ENCODE measurements at places on chromosomes 11 and 22.

DNA sequence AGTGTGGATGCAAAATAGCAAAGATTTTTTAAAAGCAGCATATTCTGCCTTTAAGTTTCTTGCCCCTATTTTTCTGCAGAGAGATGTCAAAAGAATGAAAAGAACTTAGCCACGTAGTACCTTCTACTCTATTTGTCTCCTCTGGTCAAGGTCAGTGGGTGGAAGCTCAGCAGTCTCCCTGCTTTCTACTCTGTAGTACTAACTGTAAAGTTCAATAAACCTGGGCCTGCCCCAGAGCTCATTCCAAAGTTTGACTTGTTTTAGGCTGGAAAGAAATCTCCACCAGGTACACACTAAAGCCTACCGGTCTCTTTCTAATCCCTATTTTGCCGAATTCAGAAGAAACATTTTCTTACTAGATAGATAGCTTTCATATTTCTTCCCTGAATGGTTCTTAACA, 247.9 kb upstream of the ARHGAP20 start:
- no peak for DNase-seq

DNA sequence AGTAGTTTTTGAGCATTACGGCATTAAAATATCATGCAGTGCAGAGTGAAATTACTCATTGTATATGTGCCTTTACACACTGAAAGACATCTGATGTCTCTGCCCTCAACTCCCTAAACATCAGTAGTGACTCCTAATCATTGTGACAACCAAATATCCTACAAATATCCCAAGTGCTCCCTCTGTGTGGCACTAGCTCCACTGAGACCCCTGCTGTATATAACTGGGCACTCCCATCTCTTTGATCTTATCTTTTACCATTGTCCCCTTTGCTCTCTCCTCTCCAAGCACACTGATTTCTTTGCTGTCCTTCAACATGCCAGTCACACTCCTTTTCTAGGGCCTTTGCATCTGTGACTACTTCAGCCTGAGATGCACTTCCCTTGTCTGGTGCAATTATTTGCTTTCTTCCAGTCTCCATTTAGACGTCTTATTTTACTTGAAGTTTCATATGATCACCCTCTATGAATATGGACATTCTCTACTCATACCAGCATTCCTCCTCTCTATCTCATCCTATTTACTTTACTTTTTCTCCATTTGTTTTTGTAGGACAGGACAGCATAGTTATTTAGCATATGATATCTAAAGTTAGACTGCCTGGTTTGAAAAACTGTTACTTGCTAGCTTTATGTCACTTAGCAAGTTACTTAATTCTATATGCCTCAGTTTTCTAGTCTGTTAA, 2.4 kb downstream of the SLC5A12 start:
- DNase-seq = no peak

- peak; percentile 23 for DNase-seq
These were observed 645 bp downstream of the RTCB start for GRCh38 chr22:32411402-32411801.

DNA sequence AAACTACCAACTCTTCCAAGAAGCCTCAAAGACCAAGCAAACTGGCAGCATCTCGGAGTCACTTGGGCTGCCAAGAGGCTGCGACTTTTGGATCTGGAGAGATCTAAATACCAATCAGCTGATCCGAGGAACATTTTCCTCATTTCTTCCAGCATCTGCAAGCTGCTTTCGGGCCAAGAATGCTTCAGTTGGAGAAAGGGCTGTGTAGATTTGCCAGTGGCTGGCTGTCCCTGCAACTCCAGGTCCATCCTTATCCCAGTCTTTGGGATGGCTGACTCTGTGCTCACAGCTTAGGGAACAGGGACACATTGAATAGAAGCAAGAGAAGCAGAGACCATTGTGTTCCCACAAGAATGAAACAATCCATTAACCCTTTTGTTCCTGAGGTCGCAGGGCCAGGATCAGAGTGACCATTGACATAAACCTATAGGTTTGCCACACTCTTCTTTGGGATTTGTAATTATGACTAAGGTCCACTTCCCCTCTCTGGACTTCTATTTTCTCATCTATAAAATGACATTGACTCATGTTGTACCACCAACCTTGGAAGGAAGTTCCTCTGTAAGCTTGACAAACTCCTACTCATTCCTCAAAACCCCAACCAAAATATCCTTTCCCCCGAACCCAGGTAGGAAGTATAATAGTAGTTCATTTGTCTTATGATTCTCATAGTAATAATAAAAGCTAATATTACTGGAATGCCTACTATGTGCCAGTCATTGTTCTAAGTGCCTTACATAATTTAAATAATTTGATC, 340.8 kb downstream of the MN1 start:
- peak; percentile 81 for DNase-seq

- peak; percentile 33 for DNase-seq
These were observed 73.0 kb upstream of the PHF21B start for GRCh38 chr22:45082795-45083194.

DNA sequence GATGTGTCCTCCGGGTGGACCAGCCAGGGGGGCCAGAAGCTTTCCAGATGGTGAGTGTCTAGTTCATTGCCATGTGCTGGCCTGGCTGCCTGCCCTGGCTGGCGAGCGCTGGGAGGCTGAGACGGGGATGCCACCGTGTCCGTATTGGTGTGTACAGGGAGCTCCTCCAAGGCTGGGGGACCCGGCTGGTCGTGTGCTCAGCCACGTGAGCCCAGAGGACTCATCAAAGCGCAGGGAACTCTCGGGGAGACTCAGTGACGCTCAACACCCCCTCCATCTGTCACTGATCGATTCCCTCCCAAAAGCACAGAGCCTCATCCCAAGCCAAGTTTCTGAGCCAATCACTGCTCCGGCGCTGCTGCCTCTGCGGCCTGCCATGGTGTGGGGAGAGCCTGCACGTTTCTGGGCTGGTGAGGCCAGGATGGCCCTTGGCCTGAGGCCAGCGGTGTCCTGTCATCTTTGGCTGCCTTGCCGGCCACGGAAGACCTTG, 423.7 kb downstream of the SHANK2 start:
- peak; percentile 48 for DNase-seq

GRCh38 chr11:61516191-61516590, 7.6 kb downstream of the LRRC10B start:
- DNase-seq = no peak

DNA sequence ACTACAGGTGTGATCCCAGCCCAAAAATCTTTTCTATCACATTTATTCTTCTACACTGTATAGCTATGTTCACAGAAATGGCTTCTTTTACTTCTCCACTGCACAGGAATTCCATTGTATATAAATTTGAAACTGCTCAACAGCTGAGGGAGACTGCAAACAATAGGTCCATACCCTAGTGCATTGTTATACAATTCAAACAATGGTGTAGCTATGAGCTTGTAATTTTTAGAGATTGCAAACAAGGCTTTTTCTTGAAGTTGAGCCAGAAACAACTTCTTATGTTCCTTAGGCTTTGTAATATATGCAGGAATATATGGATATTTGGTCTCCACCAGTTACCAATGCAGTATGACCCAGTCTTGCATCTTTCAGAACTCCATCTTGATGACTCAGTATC, 19.5 kb upstream of the SIK3 start:
- no peak for DNase-seq

DNA sequence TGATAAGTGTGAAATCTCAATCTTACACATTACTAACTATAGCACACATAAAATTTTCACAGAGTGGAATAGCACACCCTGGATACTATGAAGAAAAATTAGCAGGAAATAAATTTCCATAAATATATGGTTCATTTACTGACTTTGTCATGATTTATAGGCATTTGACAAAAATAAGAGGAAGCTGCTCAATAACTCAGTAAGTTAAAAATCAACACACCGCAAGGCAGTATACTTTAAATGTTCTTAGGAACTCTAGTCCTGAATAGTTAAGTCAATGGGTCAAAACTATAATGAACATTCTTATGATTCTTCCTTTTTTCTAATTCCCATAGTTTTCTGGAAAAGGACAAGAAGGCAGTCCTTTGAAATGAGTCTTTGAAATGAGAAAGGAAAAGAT, 1557.8 kb upstream of the RAG2 start:
- no peak for DNase-seq

- no peak for DNase-seq
These were observed 29.0 kb downstream of the ARFGAP2 start for GRCh38 chr11:47147681-47148080.

GRCh38 chr22:38882972-38883622, 11.1 kb upstream of the CBX6 start:
- no peak for DNase-seq

DNA sequence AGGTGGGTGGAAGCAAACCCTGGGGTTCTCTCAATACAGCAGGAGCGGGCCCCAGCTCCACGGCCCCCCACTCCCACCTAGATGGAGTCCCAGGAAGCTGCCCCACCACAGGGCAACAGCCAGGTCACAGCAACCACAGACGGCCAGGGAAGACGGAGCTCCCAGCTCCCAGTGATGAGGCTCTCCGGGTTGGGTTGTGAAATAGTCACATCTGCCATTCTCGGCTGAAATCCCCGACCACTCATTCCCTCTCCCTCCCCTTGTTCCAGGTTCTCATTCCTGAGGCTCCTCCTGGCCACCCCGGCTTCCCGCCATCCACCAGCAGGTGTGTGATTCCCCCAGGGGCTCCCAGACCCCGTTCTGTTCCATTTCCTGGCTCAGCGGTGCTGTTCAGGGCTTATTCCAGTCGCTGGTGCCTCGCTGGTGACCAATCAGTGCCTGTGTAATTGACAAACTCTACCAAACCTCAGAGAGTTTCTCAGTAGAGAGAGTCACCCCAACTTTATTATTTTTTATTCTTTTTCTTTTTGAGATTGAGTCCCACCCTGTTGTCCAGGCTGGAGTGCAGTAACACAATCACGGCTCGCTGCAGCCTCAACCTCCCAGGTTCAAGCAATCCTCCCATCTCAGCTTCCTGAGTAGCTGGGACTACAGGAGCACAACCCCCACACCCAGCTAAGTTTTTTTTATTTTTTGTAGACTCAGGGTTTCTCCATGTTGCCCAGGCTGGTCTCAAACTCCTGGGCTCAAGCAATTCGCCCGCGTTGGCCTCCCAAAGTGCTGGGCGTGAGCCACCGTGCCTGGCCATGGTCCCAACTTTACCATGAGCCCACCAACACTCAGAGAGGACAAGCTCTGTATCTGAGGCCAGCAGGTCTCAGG, 63.2 kb downstream of the SHANK2 start:
- no peak for DNase-seq

DNA sequence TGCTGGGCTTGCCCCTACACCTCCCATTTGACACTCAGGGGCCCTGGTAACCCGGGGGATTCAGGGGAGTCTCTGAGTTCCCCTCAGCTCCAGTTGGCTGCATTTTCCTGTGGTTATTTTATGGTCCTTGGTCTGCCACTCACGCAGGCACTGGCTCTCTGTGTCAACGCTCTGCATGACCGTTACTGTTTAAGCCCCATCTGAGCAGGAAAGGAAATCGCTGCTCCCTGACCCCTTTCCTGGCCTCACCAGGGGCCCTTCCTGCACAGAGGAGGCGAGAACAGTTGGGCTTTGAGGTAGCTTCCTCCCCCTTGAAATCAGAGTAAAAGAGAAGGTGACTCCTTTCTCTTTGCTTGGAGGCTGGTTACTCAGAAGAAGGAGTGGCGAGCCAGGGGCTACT, 2.4 kb downstream of the C1QTNF4 start:
- DNase-seq = no peak

DNA sequence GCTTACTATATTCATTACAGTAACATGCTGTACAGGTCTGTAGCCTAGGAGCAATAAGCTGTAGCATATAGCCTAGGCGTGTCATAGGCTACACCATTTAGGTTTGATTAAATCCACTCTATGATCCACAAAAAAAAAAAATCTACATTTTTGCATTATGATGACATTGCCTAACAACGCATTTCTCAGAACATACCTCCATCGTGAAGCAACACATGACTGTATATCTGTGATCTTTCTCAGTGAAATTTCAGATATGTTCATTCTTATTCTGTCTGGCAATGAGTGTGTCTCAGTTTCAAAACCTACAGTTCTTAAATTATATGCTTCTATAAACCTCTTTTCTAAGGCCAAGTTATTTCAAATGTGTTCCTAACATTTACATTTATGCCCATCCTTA, 140.3 kb downstream of the CADM1 start:
- DNase-seq = no peak

GRCh38 chr11:44884056-44884455, 66.6 kb downstream of the TP53I11 start:
- no peak for DNase-seq

GRCh38 chr11:120937501-120937900, 86.4 kb upstream of the TBCEL start:
- no peak for DNase-seq

- DNase-seq = peak; percentile 52
These were observed 38.5 kb downstream of the C11orf58 start for GRCh38 chr11:16776711-16777612.

- DNase-seq = peak; percentile 50
These were observed 3.5 kb downstream of the PANX1 start for GRCh38 chr11:94132152-94132558.

- DNase-seq = no peak
These were observed 111.1 kb downstream of the FBXO7 start for GRCh38 chr22:32585737-32586136.

DNA sequence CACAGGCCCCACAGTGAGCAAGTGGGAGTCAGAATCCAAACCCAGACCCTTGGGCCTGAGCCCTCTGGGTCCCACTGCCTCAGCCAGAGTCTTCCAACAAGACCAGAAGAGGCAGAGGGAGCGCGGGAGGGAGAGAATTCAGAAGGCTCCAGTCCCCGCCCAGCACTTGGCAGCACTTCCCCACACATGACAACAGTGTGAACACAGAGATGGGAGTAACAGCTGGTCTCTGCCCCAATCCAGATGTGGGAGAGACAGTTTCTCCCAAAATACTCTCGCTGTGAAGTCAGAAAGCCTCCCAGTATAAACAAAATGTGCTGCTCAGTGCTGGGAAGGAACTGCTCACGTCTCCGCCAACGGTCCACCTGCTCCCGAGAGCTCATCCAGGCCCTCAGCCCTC, 219.9 kb downstream of the MN1 start:
- DNase-seq = peak; percentile 85

- DNase-seq = no peak
These were observed 27.8 kb downstream of the ETS1 start for GRCh38 chr11:128559496-128560103.

DNA sequence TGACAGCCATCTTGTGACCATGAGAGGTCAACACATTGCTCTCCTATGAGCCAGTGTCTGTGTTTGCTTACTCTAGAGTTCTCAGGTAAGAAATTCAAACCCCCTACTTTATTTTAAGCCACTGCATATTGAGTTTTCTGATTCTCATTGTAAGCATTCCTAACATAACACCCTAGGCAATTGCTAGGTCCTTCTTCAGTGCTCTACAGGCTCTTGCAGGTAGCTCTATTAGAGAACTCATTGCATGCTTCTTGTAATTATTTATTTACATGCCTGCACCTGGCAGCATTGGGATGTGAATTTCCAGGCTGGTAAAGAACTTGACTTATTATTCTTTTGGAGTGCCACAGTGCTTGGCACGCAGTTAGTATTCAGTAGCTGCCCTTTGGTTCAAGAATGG, 288.8 kb upstream of the SYN3 start:
- DNase-seq = no peak

DNA sequence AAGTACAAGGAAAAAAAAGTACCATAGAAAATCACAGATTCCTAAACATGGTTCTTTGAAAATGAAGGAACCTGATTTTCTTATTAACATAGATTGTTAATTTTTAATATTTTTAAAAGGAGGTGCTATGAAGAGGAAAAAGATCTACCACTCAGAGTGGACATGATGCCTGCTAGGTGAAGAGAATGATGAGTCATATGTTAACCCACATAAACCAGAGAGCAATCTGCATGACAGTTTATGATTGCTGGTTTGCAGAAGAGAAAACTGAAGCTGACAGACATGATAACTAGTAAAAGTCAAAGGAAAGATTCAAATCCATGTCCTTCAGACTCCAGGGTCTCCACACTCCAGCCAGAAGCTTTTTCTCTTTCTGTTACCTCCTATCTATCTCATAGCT, 1231.7 kb downstream of the LRRC4C start:
- DNase-seq = no peak

All from AG20443 (cell line).